ENCODE measurements at places on chromosomes 3 and 15.
A peak's percentile ranks its signal among the peaks of the same experiment; 100 is the strongest.

- no peak for DNase-seq
Measured at GRCh38 chr15:42363487-42363886, 4.2 kb downstream of the CAPN3 start.

- DNase-seq: peak; percentile 53
Measured at GRCh38 chr3:31610700-31611275, 78.1 kb downstream of the STT3B start.

DNA sequence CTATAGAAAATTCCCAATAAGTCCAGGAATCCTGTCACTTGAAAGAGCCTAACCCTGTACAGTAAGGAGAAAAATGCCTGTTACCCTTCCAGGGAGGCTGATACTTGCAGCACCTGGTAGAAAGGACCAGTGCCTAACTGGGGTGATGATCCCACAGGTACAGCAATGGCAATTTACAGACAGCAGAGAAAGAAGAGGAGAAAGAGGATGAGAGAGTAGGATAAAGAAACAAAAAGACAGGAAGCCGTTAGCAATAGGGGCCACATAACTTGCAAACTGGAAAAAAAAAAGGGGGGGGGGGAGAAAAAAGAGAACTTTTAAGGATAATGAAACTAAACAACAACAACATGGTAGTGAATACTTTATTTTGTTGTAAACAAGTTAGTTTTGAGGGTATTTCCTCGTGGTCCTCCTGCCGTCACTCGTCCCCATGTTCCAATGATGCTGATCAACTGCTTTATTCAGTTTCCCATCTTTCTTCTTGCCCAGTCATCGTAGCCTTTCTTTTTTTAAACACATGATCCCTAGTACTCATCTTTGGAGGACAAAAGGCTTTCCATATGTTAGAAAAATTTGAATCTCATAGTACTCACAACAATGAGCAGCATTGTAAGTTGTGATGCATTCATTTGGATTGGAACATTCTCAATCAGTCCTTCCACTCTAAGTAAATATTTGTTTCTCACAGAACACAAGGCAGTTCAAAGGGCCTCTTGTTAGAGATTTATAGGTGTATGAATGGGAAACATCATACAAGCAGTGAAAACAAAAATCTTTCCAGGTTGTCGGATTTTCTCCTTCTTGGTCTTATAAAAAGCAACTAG lies 8.6 kb downstream of the TM4SF1 start:
- no peak for DNase-seq

DNA sequence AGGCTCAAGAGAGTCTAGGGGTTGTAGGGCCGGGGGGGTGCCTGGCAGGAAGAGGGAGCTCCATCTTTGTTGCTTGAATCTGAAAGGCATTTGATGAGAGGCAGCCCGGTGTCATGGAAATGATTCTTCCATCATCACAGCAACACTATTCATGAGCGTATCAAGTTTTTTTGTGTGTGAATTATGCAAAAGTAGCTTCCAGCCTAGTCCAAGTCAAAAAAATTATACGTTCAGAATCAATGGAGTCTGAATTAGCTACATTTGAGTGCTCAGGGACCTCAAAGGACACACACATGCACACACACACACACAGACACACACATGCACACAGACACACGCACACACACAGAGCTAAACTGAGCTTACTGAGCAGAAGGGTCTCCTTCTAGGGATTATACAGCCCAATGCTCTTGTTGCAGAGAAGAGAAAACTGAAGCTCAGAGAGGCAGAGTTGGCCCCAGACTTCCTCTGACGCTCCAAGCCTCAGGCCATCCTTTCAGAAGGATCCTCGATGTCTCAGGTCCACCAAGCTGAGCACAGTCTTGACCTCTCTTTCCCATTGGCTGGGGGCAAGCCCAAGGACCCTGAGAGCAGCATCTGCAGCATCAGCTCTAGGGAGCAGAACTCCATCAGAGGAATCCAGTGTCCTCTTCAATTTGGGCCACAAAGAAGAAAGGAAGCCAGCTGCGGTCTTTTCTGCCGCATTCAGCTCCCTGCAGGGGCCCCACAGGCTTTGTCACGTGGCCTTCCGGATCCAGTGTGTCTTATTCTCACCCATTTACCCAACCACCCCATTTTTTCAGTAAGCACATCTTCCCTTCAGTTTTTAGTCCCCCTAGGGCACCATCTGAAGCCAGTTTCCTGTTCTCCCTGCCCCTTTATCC lies 228.0 kb downstream of the UACA start:
- no peak for DNase-seq

DNA sequence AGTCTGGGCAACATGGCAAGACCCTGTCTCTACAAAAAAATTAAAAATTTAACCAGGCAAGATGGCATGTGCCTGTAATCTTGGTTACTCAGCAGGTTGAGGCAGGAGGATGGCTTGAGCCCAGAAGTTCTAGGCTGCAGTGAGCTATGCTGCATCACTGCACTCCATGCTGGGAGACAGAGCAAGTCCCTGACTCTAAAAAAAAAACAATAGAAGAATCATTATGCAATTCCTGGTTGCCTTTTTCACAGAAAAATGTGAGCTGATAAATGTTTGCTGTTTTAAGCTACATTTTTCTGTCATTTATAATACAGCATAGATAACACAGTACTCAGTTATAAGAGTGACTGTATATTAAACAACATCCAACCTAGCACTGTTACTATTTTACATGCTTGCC lies 148.8 kb downstream of the SCAPER start:
- DNase-seq: no peak

DNA sequence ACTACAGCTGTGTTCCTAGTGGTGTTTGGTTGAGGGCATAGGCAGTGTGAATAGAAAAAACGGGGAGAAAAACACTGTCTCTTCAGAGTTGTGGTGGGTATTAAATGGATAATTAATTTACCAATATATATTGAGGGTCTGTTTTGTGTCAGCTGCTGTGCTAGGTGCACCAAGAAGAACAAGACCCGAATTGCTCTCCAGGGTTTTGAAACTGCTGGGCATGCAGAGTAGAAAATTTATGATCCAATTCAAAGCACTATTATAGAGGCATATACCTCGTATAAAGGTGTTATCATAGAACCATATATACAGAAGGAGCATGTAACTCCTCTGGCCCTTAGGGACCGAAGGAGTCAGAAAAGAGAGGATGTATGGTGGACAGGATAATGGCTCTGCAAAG lies 1.6 kb upstream of the NMD3 start:
- no peak for DNase-seq

DNA sequence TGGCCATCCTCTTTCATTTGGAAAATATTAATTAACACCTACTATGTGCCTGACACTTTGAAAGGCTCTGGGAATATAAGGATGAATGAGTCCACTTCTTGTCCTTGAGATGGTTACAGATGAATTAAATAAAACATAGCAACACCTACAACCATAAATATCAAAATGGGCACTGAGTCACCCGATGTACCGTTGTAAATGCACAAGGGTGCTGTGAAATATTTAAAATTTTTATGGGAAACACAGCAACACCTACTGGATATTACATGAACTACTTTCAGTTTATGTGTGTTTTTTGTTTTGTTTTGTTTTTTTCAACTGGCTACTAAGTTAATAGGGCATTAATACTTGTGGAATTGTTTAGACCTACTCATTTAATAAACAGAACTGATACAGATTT lies 239.0 kb upstream of the NAALADL2 start:
- peak; percentile 59 for DNase-seq

GRCh38 chr15:53841651-53842050 lies 82.2 kb upstream of the WDR72 start:
- DNase-seq: no peak

- peak; percentile 60 for DNase-seq
Measured at GRCh38 chr3:193665370-193665989, 72.5 kb downstream of the OPA1 start.

GRCh38 chr3:65576966-65577365 lies 461.8 kb downstream of the MAGI1 start:
- DNase-seq: no peak

DNA sequence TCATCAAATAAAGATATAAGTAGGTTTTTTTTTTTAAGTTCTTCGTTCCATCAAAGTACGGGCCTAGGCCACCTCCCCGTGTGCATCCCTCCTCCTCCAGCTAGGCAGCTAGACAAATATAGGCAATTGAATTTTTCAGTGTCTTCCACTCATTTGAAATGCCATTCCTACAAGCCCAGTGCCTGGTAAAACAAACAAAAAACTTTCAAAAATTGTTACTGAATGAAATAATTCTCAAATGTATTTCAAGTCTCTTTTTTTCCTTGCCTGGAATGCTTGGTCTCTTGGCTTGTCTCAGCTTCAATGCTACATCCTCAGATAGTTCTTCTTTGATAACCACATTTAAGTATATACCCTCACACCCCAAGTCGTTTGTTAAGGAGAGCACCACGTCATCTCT lies 3.8 kb downstream of the EIF2AK4 start:
- no peak for DNase-seq

DNA sequence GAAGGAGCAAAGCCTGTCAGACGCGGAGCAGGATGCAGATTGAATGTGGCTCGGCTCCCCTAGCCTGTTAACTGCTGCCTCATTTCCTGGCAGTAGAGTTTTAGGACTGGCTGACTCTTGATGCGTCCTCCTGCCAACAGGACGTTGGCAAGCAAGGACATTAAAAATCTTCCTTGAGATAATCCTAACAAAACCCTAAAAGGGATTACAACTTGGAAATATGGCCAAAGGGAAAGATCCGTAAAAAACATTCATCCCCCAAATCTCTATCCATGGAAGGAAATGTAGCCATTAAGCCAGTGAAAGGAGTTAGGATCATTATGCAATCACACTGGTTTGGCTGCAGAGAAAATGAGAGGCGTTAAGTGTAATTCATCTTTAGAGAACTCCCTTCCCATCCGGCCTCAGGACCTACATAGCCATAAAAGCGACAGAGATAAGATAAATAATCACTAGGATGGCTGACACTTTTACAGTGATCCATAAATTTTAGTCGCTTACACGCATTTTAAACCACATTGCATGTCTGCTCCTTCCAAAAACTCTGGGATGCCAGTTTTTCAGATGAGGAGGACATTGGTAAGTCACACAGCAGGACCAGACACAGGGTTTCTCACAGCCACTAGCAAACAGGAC lies 44.5 kb upstream of the C3orf80 start:
- no peak for DNase-seq

- peak; percentile 56 for DNase-seq
Measured at GRCh38 chr15:101014921-101015841, 96.0 kb downstream of the LRRK1 start.

DNA sequence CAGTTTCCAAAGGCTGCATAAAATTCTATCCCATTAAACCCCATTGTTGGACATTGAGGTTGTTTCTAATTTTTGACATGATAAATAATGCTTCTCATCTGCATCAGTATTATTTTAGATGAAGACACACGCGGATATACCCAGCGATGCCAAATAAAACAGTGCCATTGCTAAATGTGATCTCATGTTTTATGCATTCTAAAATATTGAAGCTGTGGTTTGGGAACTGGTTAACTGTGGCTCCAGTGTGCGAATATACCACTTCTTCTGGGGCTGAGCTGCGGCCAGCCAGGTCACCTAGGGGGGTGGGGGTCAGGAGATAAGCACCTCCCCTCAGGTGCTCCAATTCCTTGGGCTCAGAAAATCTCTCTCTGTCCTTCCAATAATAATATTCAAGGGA lies 230.0 kb downstream of the ADAMTS9 start:
- DNase-seq: no peak

DNA sequence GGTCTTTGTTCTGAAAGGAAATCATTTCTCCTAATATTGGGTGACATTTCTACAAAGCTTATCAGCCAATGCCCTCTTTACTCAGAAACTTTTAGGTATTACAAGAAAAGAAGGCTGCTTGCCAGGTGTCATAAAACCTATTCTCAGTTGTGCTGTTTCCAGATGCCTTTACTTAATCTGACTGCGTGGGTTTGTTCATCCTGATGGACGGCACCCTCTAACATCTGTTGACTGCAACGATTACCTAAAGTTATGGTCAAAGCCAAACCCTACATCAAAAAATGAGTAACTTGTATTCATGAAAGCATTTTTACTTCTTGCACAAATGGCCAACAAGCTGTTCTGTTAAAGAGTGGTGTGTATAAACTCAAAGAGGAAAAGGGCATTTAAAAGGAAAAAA lies 207.7 kb upstream of the PDZRN3 start:
- DNase-seq: no peak

- DNase-seq: no peak
Measured at GRCh38 chr3:8647137-8647985, 2.8 kb upstream of the SSUH2 start.

- DNase-seq: no peak
Measured at GRCh38 chr15:29990035-29990434, 92.7 kb upstream of the GOLGA8J start.

GRCh38 chr3:158743664-158744566 lies 11.7 kb upstream of the RARRES1 start:
- DNase-seq: no peak

DNA sequence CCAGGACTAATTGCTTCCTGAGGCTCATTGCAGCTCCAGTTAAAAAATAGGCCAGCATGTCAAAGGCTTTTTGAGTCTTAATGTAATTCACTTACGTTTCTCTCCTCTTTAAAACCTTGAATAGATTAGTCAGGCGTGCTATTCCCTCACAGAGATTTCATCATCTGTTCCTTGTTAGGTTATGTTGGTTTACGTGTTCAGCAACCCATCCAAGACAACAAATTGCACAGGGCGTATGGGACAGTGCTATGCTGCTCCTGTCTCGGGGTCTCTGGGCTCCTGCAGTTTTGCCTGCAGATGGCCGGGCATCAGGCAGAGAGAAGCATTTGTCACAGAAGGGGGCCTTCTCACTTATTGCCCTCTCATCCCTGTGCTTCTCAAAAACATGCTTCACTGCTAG lies 117.1 kb downstream of the CHDH start:
- no peak for DNase-seq

DNA sequence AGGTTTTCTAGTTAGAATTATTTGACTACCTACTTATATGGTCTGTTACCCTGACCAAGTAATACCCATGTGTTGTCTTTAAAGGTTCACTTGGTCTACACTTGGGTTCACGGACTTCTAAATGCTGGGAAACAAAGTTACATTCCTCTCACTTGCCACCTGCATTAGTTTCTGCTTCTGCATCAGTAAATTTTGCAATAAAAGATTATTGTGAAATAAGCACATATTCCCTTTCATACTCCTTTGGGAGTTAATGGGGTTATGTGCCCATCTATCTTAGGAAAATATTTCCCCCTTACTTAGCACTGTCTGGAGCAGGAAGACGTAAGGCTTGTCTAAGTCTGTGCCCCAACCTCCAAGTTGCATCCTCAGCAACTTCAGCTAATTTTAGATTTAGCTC lies 160.7 kb downstream of the FRMD5 start:
- DNase-seq: no peak

DNA sequence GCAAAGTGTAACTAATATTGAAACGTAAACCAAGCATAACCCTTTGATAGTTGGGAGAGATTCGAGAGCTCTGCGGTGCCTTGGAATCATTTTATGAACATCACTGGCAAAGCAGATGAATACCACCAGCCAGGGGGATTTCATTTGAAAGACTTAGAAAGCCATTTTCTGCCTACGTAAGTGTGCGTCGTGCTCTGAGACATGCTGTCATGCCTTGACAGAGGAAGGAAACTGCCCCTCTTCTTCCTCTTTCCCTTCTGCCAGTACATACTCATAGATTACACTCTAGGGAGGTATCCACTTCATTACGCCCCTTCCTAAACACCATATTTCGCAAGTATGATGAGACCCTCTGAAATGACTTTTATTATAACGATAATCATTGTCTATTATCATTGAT lies 3.3 kb upstream of the MTHFS start:
- no peak for DNase-seq

GRCh38 chr3:181212271-181212670 lies 222.7 kb upstream of the DNAJC19 start:
- DNase-seq: peak; percentile 11
